ENCODE measurements at places on chromosomes 7 and 10.

- no peak for DNase-seq
Measured at GRCh38 chr10:75302029-75302428, 66.3 kb upstream of the COMTD1 start.

DNA sequence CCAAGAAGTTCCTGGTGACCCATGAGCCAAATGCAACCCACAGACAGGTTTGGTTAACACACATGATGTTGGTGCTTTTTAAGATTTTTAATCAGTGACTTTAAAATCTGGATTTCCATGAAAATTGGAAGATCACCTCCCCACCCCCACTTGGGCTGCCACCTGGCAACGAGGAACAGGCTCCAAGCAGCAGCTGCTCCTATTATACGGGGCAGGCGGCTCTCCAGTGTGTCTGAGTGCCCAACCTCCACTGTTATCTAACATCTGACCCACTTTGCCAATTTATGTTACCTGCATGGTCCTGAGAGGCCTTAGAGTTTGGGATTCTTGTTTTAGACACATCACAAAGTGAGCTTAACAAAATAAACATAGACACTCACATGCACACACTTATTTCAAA is 56.4 kb downstream of the SGMS1 start:
- no peak for DNase-seq

- no peak for DNase-seq
Measured at GRCh38 chr10:5692461-5693358, 8.1 kb downstream of the TASOR2 start.

DNA sequence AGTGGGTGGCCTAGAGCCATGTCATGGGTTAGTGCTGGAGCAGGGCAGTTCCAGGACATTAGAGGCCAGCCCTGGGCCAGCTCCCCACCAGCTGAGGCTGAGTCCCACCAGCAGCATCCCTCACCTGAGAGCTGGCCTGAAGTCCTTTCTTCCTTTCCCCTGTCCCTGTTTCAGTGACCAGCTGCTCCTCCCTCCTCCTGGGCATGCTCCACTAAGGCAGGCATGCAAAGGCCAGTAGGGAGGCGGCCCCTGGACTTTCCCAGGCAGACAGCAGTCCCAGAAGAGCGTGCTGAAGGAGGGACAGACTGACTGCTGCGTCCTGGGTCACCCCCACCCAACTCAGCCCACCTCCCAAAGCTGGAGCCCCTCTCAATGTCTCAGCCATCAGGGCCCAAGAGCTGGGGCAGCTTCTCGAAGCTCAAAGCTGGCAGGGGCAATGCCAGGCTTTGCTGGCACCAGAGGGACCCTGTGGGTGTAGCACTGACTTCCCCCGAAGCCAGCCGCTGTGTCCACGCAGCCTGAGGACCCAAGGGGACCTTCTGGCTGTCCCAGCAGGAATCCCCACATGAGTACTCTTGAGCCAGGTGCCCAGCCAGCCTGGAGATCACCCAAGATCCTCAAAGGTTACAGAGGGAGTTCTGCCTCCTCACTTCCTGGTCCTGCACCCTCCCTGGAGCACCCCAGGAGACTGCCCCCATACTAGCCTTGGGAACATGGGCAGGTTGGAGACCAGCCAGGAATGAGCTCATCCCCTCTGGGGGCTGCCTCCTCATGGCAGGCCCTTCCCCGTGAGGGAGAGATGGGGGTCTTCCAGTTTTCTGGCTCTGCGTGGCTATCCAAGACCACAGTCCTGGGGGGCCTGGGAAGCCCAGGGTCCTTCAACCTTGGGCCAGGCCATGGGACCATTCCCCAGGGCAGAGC is 35.2 kb upstream of the RET start:
- DNase-seq = no peak

DNA sequence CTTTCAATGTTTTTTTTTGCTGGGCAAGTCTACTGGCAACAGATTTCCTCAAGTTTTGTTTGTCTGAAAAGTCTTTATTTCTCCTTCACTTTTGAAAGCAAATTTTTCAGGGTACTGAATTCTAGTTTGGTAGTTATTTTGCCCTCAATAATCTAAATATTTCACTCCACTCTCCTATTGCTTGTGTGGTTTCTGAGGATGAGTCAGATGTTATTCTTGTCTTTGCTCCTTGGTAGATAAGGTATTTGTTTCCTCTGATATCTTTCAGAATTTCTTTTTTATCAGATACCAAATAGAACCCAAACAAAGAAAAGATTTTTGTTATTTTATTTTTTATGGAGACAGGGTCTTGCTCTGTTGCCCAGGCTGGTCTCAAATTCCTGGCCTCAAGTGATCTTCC is 99.2 kb upstream of the MALRD1 start:
- DNase-seq = no peak

DNA sequence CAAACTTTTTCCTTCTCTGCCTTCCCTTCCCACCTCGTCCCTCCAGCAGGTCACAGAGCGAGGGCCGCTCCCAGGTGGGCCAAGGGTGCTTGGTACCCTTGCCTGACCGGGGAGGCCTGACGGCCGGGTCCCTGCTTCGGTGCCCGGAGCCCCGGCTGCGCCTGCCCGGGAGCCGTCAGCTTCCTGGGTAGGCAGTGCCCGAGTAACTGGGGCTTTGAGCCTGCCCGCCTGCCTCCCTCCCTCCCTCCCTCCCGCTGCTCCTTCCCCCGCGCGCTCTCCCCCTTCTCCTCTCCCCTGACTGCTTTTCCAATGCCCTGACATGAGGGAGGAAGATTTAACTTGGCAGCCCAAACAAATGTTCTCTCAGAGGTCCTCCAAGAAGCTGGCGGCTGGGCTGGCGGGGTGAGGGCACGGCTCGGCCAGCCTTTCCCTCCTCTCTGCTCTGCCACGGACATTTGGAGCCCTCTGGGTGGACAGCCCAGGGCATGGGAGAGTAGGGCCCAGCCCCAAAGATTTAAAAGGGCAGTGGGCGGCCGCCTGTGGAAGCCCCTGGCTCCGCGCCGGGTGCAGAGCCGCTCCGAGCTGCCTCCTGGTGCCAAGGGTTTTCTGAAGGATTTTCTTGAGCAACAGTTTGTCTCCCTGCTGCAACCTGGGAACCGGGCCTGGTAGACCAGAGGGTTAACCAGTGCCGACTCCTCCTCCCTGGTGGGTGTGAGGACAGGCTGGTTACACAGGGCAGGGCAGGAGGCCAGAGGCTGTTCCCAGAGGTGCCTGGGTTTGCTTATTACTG is 2.0 kb downstream of the ZMIZ1 start:
- no peak for DNase-seq

DNA sequence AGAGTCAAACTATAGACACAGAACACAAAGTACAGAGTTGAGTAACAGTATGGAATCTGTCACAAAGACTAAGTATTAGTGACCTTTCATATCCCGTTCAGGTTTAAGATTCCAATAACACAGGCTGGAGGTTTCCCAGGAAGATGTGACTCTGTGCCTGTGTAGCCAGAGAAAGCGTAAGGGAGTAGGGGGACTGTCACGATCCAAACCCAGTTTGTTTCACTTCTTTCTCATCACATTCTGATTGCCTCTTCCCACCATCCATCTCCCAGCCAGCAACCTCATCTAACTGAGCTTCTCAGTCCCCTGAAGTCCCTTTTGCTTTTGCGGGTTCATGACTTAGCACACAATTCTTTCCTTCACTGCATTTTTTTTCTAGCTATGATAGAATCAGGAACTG is 76.4 kb upstream of the NPVF start:
- no peak for DNase-seq

DNA sequence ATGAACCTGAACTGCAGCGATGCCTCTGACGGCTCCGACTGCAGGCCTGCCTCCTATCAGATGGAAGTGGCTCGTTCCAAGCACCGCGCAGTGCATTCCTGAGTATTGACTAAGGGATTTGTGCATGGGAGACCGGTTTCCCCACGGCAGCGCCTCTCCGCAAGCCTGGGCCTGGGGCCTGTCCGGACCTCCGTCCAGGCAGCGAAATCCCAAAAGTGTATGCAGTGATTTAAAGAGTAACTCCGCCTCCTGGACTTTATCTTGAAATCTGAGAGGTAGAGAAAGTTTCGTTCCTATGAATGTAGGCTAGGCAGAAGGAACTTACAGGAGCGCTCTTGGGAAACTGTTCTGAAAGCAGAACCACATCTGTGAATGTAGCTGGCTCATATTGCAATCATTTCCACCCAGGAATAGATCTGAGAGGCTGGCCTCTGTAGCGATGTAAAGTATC is 106.2 kb upstream of the CELF2 start:
- DNase-seq = peak; percentile 31

DNA sequence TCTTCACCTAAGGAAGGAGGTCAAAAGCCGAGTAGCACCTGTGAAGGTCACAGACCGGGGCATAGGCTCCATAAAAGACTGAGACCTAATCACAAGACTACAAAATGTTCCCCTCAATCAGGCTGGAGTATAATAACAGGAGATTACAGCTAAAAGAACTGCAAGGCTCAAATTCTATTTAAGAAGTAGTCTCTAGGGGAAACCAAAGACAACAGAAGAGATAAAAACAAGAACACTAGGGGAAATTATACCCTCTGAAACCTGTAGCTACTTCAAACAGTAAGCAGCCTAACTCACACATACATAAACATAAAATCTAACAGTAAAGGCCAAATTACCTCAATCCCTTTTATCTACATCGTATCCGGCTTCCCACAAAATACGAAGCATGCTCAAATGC is 38.3 kb downstream of the LMBR1 start:
- DNase-seq = no peak

DNA sequence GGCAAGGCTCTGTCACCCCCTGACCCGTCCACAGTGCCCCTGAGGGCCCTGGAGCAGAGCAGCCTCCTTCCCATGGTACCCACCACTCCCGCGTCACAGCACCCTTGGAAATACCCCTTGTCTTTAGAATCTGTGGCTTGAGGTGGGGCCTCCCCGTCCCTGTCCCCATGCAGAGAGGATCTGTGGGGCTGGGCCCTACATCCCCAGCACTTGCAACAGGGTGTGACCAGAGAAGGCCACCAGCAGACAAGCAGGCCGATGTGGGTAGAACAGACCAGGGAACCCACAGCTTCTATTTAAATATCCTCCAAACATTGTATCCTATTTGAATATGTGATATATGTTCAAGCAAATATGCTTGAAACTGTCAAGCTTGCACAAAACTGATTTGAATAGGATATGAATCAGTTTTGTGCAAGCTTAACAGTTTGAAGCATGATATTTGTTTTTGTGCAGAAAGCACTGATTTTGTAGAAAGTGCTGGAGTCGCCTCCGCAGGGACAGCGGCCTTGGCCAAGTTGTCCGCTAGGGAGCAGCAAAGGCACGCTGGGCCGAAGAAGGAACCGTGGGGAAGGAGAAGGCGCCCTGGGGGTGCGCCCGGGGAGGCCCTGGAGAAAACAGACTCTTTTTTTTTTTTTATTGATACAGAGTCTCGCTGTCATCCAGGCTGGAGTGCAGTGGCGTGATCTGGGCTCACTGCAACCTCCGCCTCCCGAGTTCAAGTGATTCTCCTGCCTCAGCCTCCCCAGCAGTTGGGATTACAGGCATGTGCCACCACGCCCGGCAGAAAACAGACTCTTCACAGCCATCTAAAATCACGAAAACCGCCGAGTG is 2.2 kb downstream of the CFAP46 start:
- no peak for DNase-seq

DNA sequence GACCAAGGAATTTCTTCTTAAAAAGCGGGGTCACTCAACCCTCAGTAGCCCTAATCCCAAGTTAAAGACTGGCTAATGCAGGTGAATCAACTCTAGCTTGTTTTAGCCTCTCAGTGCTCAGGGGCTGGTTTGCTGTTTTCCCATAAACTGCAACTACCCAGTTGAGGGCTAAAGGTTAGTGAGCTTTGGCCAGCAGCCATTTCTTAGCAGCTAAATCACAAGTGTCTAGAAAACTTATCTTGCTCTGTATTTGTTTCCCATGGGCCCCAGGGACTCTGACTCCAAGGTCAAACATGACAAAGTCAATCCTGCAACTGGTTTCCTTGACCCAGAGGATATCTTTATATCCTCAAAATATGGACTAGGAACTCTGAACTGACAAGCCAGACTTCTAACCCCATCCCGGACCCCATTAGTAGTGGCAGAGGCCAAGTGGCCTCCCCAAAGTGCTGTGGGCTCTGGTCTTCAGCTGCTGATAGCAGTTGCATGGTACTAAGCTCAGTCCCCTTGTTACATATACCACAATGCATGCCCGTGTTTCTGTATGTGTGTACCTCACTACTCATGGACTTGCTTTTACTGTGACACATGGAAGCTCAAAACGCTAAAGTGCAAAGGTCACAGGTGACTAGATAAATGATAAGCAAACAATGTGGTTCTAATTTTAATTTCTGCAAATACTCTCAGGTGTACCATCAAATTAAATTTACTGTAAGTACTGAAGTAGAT is 793.0 kb upstream of the IGFBP3 start:
- no peak for DNase-seq

DNA sequence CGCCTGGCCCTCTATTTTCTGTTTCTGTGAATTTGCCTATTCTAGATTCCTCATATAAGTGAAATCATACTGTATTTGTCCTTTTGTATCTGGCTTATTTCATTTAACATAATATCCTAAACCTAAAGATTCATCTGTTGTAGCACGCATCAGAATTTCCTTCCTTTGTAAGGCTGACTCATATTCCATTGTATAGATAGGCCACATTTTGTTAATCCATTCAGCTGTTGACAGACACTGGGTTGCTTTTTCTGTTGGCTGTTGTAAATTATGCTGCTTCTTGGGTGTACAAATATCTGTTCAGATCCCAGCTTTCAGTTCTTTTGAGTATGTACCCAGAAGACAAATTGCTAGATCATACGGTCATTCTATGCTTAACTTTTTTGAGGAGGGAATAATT is 28.8 kb upstream of the CUL1 start:
- DNase-seq = no peak

DNA sequence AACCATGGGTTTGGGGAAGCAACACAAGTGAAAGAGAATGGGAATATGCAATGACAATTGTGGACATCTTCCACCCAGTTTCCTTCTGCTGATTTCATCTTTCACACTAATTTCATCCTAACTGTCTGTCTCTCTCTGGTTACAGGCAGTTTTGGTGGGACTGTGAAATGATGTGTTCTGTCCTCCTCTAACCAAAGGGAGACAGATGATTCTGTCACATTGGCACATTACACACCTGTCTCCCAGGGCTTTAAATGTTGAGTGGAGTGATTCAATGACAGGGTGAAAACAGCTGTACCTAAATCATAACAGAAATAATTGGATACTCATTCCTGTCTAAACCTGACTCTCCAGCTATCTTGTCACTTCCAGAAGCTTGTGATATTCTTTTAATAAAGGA is 60.0 kb downstream of the DGKB start:
- DNase-seq = no peak

GRCh38 chr10:6163364-6164270 is 39.1 kb upstream of the PFKFB3 start:
- DNase-seq = peak; percentile 83

GRCh38 chr10:50511492-50512213 is 112.1 kb downstream of the SGMS1 start:
- DNase-seq = no peak
